ENCODE measurements at places on chromosomes 1 and 21.
A peak's percentile ranks its signal among the peaks of the same experiment; 100 is the strongest.

DNA sequence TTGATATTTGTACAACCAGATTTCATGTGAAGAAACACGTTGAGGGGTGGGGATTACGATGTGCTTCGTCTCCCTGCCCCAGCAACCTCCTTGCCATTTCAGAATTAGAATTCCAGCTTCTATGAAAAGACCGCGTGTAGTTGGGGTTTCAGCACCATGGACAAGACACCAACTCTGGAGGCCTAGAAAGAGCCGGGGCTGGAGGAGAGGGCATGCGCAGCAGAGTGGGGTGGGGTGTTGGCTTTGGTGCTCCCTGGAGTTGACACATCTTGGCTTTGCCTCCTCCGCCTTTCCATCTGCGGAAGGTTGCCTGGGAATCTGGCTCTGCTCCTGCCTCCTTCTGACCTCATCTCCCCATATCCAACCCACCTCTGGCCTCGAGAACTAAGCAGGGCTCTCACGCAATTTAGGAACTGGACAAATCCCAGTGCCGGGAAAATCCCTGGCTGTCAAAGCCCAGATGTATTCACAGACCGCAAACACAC is 11.8 kb downstream of the HTR6 start:
- DNase-seq = peak; percentile 14

DNA sequence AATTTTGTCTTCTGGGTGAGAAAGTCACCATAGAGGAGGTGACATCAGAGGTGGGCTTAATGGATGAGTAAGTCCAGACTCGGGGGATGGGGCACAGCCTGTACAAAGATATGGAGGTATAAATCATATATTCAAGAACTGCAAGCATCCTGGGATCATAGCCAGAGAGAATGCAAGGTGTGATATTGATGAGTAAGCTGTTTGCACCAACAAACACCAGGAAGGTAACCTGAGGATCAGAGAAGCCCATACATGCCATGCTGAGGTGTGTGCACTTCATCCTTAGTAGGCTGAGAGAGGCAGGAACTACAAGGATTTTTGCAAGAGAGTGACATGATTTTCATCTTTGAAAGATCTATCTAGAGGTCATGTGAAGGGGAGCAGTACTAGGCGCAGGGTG is 306.4 kb downstream of the HHAT start:
- DNase-seq = no peak

- DNase-seq = no peak
Measured at GRCh38 chr1:44571712-44572571, 102.3 kb downstream of the TMEM53 start.

- no peak for DNase-seq
Measured at GRCh38 chr1:57218487-57219079, 205.3 kb downstream of the DAB1 start.

- no peak for DNase-seq
Measured at GRCh38 chr1:198185759-198186158, 29.0 kb downstream of the NEK7 start.

- no peak for DNase-seq
Measured at GRCh38 chr21:36916718-36917117, 49.8 kb downstream of the HLCS start.

- DNase-seq = no peak
Measured at GRCh38 chr1:7379441-7379971, 391.6 kb upstream of the VAMP3 start.

- DNase-seq = no peak
Measured at GRCh38 chr1:222310836-222311235, 237.1 kb downstream of the HHIPL2 start.

Data from T-cell (primary cell).